ENCODE measurements at places on chromosomes 7 and 10.

DNA sequence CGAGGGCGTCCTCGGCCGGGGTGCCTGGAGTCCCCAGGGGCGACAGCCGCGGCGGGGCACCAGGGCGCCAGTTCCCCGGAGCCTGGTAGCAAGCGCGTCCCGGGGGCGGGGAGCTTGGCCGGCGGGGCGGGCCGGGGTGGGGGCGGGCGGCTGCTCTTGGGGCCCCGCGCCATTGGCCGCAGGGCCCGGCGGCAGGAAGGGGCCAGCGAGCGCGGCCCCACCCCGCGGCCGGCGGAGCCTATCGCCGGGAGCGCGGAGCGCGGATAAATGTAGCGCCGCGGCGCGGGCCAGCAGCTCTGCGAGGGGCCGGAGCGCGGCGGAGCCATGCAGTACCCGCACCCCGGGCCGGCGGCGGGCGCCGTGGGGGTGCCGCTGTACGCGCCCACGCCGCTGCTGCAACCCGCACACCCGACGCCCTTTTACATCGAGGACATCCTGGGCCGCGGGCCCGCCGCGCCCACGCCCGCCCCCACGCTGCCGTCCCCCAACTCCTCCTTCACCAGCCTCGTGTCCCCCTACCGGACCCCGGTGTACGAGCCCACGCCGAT lies at the start of gene HHEX:
TSS of gene HHEX (plus strand) at position 293 of the 548 bp plus-strand sequence. CDS start at position 325, 32 bp downstream.
- peak; percentile 83 for DNase-seq

DNA sequence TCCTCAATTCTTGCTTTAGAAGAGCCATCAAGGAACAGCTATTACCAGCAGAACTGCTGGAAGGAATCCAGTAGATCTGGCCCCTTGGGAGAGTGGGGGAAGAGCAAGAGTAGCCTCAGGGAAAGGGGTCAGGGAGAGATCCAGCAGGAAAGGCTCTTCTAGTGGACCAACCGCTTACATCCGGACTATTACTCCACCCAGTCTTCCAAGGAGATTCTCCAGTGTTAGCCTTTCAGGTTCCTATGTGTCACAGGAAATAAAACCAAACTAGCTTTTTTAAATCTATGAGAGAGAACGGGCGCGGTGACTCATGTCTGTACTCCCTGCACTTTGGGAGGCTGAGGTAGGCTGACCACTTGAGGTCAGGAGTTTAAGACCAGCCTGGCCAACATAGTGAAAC lies 34.3 kb downstream of the TET1 start:
- no peak for DNase-seq

GRCh38 chr7:152076940-152077933 lies 51.8 kb downstream of the GALNT11 start:
- no peak for DNase-seq

DNA sequence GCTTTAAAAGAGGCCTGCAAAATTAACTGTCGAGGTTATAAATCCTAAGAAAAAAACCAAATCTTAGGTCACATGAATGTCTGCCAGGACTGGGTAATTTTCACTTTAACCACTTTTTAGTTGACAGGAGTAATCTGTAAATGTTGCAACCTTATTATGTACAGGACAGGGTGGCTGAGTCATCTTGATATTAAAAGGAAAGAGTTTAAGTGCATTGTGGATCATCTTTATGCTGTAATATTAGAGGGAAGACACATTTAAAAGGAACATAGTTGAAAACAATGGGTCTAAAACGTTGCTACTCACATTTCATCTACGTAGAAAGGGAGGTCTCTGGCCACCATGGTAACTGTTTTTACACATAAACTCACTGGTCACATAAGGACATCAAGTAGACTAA lies 115.5 kb downstream of the LSMEM1 start:
- DNase-seq, result no peak

DNA sequence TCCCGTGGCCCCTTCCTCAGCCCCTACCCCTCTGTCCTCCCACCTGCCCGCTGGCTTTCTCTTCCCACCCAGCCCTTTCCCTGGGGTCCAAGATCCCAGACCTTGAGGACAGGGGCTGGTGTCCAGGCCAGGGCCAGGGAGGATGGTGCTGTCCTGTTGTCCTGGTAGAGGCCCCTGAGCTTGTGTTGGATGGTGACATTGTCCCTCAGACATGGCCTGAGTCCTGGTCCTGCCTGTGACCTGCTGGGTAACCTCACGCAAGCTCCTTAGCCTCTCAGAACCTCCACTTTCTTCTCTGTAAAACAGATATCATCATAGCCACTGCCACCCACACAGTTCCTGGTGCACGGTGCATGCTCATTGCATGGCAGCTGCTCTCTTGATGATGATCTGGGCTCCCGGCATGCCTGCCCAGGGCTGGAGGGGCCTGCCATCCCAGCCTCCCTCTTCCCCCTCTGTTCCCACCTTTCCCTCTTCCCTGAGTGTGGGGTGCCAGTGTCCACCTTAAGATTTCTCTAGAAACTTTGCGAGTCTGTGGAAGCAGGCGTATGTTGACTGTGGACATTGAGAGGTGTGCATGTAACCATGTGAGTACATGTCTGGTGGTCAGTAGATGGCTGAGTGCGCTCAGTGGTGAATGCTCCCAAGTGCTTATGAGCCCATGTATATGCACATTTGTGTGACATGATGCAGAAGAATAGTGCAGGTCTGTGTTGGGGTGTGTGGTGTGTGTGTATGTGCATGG lies 60.4 kb downstream of the NEURL1 start:
- no peak for DNase-seq

DNA sequence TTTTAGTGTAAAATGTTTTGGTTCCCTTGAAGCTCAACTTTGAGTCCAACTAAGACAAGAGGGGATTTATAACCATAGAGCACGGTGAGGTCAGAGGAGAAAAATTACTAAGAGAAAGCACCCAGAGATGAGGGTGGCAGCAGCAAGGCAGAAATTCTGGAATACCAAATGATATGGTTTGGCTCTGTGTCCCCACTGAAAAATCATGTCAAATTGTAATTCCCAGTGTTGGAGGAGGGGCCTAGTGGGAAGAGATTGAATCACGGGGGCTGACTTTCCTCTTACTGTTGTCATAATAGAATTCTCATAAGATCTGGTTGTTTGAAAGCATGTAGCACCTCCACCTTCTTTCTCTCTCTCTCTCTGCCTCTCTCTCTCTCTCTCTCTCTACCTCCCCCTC lies 19.4 kb upstream of the AKR1C1 start:
- no peak for DNase-seq

DNA sequence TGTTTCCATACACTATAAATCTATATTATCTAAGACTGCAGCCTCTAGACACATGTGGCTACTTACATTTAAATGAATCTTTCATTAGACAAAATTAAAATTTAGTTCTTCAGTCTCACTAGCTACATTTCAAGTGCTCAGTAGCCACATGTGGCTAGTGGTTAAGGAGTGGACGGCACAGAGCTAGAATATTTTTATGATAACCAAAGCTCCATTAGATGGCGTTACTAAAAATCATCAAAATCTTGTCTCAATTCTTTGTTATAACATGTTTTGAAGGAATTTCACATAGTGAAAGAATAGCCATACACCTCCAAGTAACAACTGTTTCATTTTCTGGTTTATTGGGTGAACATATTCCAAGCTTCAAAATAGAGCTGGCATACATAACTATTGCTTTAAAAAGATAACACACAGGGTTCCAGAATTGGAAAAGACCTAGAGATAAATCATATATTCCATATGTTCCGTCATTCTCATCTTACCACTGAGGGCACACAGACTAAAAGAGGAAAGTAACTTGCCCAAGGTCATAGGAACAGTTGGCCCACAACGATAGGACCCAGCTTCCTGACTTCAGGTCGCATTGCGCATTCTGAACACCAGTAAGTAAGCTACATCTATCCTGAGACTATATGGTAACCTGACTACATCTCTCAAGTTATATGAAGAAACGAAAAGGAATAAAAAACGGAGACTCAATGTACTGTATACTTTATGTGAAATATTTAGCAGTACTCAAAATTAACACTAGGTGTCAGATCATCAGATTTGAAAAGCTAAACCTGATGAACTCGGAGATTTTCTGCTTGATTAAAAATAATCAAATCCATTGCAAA lies 66.6 kb downstream of the CAV1 start:
- DNase-seq, result peak; percentile 55

DNA sequence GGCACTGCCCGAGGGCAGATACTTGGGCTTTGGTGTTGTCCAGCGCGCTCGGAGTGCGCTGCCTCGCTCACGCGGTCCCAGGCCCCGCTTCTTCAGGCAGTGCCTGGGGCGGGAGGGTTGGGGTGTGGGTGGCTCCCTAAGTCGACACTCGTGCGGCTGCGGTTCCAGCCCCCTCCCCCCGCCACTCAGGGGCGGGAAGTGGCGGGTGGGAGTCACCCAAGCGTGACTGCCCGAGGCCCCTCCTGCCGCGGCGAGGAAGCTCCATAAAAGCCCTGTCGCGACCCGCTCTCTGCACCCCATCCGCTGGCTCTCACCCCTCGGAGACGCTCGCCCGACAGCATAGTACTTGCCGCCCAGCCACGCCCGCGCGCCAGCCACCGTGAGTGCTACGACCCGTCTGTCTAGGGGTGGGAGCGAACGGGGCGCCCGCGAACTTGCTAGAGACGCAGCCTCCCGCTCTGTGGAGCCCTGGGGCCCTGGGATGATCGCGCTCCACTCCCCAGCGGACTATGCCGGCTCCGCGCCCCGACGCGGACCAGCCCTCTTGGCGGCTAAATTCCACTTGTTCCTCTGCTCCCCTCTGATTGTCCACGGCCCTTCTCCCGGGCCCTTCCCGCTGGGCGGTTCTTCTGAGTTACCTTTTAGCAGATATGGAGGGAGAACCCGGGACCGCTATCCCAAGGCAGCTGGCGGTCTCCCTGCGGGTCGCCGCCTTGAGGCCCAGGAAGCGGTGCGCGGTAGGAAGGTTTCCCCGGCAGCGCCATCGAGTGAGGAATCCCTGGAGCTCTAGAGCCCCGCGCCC lies at the start of gene NPY:
TSS of gene NPY (plus strand) at position 294 of the 802 bp plus-strand sequence. CDS start 1,051 bp downstream, outside the sequence.
- no peak for DNase-seq

DNA sequence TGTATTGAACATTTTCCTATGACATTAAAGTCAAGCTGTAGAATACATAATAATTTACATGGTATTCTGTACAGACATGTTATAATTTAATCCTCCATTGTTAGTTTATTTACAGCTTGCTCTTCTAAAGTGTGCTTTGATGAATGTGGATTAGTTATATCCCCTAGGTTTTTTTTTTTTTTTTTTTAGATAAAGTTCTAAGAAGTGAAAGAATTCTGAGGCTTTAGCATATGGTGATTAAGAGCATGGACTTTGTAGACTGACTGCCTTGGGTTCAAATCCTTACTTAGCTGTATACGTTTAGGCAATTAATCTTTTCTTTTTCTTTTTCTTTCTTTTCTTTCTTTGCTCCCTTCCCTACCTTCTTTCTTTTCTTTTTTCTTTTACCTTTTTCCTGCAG lies 44.9 kb downstream of the MKLN1 start:
- no peak for DNase-seq

GRCh38 chr7:11480143-11480542 lies 351.9 kb downstream of the THSD7A start:
- DNase-seq, result no peak

DNA sequence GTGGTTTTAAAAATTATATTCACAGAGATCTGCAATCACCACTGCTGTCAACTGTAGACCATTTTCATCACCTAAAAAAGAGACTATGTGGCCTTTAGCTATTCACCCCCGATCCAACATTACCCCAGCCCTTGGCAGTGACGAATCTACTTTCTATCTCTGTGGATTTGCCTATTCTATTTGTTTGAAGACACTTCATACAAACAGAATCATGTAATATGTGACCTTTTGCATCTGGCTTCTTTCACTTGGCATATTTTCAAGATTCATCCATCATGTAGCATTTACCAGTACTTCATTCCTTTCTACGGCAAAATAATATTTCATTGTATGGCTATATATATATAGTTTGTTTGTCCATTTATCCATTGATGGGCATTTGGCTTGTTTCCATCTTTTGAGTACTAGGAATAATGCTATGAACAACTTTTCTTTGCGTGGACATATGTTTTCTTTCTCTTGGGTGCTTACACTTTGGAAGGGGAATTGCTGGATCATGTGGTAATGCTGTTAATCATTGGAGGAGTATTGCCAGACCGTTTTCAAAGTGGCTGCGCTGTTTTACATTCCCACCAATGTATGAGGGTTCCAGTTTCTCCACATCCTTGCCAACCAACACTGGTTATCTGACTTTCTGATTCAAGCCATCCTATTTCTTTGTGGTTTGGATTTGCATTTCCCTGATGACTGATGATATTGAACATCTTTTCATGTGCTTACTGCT lies 22.3 kb downstream of the ADAMTS14 start:
- no peak for DNase-seq

- no peak for DNase-seq
Observed at GRCh38 chr10:108982159-108982558, 941.2 kb downstream of the XPNPEP1 start.

DNA sequence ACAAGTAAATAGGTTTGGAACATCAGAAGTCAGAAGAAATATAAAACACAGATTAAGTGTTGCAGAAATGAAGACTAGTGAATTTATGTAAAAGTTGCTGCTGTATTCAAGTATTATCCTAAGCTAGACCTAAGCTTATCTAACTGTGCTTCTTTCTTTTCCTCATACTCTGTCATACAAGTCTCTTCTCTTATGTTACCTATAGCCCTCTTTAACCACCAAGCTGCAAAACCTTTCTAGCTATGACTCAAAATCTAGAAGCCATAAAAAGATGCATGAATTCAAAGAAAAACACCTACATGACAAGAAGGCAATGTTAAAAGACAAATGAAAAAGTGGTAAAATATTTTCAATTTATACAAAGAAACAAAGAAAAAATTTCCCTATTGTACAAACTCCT lies 23.0 kb downstream of the DENND11 start:
- DNase-seq, result no peak

DNA sequence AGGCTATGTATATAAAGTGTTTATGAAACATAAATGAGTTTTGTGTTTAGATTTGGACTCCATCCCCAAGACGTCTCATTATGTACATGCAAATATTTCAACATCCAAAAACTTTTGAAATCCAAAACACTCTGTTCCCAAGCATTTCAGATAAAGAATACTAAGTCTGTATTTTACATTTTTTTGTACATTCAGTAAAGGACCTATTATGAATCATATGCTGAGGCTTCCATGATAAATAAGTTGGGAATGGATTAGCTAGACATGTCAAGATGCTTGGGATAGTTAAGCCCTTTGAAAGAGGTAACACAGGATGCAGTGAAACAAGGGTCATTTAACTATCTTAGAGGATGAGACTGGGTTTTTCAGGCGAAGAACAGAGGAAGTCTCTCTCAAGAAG lies 262.9 kb downstream of the SNX13 start:
- DNase-seq, result no peak

DNA sequence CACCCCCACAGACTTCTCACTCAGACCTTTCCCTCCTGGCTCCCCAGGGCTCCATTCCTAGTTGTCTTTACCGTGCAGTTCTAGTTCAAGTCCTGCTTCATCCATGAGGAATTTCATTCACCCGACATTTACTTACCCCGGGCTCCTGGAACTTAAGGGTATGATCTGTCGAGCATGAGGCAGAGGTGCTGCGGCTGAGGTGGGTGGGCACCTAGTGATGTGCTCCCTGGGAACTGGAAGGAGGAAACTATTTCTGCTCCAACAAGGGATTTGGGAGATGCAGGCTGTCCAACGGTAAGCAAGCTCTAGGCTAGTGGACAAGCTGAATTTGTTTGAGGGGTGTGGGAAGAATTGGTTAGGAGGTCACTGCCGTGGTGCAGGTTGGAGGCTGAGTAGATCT lies 30.2 kb upstream of the AQP1 start:
- DNase-seq, result no peak

GRCh38 chr10:25758511-25758910 lies 175.5 kb upstream of the MYO3A start:
- DNase-seq, result no peak

Data from Kasumi-1 (cell line).